ENCODE measurements at places on chromosomes 7 and 10.

- no peak for DNase-seq
These were observed 40.7 kb downstream of the ZCCHC24 start for GRCh38 chr10:79404690-79405131.

DNA sequence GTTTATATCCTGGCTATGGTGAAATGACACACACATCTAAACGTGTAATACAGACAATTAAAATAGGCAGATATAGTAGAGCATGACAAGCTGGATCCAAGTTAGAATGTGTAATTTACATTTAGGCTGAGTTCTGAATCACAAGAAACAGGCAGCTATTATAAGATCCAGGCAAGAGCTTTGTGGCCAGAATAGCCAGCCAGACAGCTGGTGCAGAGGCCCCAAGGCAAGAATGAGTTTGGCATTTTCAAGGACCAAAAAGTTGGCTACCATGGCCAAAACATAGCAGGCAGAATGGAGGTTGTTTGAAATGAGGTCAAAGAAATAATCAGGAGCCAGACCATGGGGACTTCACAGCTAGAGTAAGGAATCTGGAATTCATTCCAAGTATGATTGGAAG is 281.7 kb downstream of the MTERF1 start:
- DNase-seq = no peak

DNA sequence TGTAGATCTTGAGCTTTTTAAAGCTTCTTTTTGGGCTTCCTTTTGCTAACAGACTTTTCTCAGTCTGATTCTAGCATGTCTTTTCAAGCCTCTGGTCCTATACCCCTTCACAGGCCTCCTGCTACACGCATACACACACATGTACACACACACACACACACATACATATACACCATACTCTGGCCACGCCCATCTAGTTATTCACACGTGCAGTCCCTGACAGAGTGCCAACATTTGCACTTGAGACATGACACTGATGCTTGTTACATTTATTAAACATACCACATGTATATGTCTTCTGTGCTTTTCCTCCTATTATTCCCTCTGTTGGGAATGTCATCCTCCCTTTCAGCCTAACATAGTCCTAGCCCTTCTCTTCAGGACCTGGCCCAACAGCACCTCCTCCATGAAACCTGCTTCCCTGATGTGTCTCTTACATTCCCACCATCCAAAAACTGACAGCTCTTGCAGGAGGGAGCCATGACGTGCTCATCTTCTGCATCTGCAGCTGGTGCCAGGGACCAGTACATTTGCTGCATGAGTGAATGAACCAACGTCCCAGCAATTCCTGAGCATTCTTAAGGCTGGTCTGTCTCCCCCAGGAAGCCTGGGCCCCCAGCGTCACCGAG is 222.1 kb downstream of the ARHGAP12 start:
- DNase-seq = no peak

DNA sequence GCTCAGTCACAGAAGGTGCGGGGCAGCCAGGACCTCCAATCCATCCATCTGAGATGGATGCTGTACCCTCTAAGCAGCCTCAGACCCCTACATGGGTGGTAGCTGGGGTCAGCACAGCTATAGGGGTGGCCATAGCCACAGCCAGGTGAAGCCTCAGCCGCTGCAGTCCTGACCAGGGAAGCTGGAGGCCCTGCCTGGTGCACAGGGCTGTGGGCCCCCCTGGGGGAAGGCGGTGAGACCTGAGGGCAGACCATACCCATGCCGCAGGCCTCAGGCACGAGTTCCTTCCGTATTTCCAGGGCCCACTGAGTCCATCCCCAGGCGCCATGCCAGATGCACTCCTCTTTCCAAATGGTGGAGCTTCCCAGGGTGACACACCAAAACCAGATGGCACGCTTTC is 96.6 kb upstream of the KDM7A start:
- DNase-seq = no peak

GRCh38 chr10:102245082-102245931 is at the start of gene GBF1:
GBF1 (plus strand) TSS chr10:102245532; CDS start chr10:102258939, 13,407 bp downstream.
- DNase-seq = peak; percentile 84

DNA sequence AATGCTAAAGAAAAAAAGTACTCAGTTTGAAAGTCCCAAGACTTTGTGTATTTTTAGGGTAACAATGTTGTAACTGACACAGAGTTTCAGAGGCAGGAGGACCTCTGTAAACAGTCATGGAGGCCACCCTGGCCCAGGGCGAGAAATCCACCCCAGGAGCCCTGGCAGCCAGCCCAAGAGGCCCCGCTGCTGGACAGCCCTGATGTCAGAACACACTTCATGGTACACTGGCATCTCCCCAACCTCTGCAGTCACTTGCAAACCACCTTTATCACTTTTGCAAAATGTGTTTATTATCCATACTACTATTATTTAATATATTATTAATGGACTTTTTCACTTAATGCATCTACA is 30.2 kb downstream of the C10orf143 start:
- no peak for DNase-seq

DNA sequence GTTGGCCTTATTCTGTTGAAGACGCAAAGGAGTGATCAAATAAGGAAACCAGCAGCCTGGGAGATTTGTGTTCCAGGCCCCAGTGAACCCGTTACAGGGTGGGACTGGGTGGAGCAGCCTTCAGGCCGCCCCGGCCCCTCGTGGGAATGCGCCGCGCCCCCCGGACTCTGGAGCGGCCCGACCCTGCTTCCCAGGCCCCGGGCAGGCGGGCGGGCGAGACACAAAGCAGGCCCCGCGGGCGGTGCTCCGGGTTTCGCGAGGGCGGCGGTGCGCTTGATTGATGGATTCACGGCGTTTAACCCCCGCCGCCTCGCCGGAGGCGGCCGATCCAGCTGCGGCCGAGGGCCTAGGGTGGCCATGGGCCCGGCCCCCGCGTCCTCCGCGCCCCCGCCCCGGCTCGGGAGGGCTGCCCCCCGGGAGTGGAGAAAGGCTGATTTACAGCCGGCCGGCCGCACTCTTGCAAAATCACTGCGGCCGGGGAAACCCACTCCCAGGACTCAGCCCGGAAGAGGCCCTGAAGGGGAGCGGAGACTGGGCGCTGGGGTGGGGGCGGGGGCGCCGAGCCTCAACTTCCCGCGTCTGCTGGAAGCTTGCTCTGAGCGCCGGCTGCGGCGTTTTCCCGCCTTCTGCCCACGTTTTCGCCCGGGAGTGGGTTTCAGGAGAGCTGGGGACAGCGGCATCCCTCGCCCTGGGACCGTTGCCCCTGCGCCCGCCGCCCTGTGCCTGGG is 299.6 kb upstream of the NFE2L3 start:
- DNase-seq = no peak

DNA sequence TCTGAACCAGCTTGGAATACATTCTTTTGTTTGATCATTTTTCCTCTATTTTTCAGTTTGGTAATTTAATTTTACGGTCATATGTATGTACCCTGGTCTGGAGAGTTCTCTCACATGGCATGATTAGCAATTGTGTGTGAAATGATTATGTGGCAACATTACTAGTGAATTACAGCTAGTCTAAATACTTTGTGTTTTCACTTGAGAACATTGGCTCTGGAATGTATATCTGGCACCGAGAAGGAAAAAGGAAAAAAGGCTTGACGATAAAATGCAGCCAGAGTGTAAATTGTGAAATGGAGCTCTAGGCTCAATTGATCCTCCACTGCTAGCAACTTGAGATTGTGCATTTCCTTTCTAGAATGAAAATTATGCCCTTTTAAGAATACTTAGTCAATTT is 397.2 kb downstream of the EXOC4 start:
- no peak for DNase-seq

DNA sequence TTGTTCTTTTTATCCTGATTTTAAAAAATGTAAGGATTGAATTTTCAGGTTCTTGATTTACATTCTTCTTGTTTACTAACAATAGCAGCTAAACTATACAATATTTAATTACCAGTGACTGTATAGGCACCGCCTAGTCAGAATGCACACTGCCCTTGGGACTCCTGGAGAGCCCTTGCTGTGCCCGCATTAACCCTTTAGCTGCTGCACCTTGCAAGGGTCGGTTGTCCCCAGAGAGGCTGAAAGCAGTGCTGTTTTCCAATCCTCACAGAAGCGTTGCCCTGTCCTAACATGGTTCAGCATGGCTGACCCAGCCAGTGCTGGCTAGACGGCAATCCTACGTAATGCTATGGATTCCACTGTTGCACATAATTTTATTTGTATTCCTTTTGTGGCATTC is 102.6 kb downstream of the HECW1 start:
- no peak for DNase-seq

- no peak for DNase-seq
These were observed at the start of gene ELFN1 for GRCh38 chr7:1669954-1670893. ELFN1 (plus strand) TSS chr7:1670277; CDS start chr7:1744597, 74,320 bp downstream.

Data from hypothalamus (tissue), 51 donors.